ENCODE measurements at places on chromosomes 5 and 9.

GRCh38 chr9:82882748-82883147 is 180.2 kb downstream of the RASEF start:
- DNase-seq, result no peak

DNA sequence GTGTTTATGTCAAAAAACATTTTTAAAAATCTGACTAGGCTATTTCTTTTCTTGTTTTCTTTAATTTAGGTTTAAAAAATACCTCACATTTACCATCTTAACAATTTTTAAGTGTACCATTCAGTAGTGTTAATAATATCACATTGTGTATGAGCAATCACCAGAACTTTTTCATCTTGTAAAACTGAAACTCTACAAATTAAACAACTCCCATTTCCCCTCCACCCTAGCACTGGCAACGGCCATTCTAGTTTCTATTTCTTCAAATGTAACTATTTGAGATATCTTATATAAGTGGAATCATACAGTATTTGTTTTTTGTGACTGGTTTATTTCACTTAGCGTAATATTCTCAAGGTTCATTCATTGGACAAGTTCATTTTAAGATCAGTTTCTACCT is 27.7 kb downstream of the PLCXD3 start:
- DNase-seq, result no peak

GRCh38 chr9:113935677-113936380 is 59.7 kb downstream of the ZNF618 start:
- no peak for DNase-seq

- DNase-seq, result no peak
Measured at GRCh38 chr9:127035948-127036347, 86.5 kb downstream of the ANGPTL2 start.

GRCh38 chr5:126624534-126624933 is 23.8 kb downstream of the PHAX start:
- DNase-seq, result no peak

GRCh38 chr5:54844905-54845566 is 140.4 kb downstream of the ESM1 start:
- no peak for DNase-seq

- DNase-seq, result no peak
Measured at GRCh38 chr9:120921661-120922181, 4.9 kb downstream of the TRAF1 start.

GRCh38 chr5:172223901-172224873 is 30.2 kb downstream of the EFCAB9 start:
- no peak for DNase-seq

GRCh38 chr9:134630393-134630790 is 11.2 kb upstream of the COL5A1 start:
- no peak for DNase-seq

GRCh38 chr5:73544429-73545402 is 20.7 kb downstream of the ANKRA2 start:
- no peak for DNase-seq

DNA sequence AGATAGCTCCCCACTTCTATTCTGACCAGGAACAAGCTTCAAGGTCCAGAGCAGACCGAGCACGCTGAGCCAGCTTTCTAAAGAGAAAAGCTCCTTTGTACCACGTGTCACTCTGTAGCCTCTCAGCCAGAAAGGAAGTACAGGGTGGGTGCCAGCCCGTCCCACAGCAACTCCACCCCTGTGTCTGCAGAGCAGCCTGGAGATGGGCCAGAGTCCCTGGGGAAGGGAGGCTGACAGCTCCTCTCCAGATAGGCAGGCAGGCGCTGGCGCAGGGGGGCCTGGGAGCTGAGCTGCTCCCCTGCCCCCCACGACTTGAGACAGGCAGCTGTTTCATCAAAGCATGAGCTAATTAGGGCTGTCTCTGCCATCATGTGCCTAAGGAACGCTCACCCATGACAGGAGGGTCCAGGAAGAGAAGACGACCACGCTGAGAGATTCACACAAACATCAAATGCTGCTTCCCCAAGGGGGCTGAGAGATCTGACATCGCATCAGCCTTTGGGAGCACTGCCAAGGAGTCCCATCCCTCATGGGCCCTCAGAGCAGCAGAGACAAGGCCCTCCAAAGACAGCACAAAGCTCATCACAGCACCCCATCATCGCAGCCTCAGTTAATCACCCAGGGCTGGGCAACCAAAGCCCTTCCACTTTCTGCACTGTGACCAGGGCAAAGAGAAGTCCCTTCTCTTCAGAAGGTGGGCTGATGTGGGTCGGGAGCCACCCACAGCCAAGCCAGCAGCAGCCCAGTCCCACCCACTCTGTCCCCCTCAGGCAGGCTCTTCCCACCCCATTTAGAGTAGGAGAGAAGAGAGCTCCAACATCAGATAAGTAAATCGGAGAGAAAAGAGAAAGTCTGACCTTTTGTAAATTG is 78.5 kb upstream of the LRRTM2 start:
- DNase-seq, result no peak

GRCh38 chr9:15308511-15308910 is 1.5 kb upstream of the TTC39B start:
- no peak for DNase-seq

DNA sequence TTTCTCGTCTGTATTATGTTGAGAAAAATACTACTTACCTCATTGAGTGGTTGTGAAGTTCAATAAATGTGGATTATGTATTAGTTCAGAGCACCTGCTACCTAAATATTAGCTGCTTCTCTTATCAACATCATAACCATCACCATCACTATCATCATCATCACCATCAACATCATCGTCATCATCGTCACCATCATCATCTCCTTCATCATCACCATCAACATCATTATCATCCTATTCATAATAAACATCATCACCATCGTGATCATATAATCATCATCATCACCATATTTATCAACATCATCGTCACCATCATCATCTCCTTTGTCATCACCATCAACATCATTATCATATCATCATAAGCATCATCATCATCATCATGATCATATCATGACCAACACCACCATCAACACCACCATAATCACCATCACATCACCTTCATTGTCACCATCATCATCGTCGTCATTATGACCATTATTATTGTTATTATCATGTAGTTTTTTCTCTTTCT is 181.0 kb upstream of the ADCY2 start:
- no peak for DNase-seq

GRCh38 chr9:81588148-81588871 is 101.0 kb downstream of the TLE1 start:
- DNase-seq, result no peak

- no peak for DNase-seq
Measured at GRCh38 chr9:61673247-61673646, 483.4 kb downstream of the SPATA31A7 start.

DNA sequence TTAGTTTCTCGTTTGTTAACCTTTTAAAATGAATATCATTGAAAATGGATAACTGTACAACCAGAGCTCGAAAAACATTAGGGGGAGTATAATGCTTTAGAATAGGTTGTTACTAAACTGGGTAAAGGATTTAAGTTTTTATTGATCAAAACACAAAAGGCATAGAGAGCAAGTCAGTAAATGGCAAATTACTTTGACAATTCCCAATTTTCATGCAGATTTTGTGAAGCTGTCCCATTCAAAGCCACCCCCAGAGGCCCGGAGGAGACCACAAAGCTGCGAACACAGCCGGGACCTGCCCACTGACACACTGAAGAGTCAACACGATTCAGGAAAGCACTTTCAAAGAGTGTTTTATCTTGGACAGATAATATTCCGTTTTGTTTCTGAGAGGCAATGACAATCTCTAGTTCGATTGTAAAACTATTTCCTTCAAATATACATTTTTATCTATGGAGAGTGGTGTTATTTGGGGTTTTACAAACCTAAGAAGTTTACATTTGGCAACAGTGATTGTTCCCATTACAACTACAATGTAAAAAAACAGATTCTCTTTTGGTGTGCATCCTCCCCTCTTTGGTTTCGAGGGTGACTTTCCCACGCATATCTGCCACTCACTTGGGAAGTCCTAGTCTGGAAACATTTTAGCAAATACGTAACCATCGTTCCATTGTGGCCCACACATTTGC is 182.6 kb upstream of the TBCA start:
- no peak for DNase-seq

DNA sequence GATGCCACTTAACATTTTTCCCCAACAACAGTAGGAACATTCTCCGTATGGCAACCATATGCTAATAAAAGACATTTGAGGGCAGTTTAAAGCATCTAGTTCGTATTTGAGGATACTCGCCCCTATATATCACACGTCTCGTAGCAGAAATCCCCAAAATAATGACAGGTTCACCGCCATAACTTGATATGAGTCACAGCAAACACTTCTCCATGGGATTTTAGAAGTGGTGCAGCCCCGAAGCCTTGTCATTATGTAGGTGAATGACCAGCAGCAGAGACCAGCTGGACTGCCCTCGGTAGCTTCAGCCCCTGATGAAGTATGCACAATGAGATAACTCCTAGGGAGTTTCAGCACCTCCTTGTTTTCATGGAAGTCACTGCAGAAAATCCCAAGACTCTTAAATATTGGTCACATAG is 2.0 kb downstream of the CTNND2 start:
- no peak for DNase-seq

- no peak for DNase-seq
Measured at GRCh38 chr9:107249131-107249533, 33.9 kb upstream of the RAD23B start.

- no peak for DNase-seq
Measured at GRCh38 chr5:118646917-118647316, 341.4 kb downstream of the DTWD2 start.

GRCh38 chr5:88979244-88979643 is 96.3 kb upstream of the MEF2C start:
- DNase-seq, result no peak

DNA sequence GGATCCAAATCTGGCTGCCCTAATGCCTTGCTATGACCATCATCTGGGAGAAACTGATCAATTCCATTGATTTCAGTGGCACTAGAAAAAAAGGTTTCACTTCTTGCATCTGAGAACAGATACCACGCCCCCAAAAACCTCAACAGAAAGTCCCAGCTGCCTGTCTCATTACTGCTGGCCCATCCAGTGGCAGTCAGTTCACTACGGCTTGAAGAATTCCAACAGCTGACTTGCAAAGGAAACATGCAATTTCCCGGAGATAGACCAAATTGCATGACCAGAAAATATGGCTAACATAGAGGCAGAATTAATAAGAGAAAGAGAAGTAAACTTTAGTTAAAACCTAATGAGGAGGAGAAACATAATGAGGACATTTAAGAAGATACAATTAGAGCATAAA is 48.6 kb downstream of the UGCG start:
- no peak for DNase-seq

- no peak for DNase-seq
Measured at GRCh38 chr5:168951769-168952168, 349.2 kb downstream of the SLIT3 start.

- DNase-seq, result no peak
Measured at GRCh38 chr5:123997462-123998215, 485.7 kb downstream of the CSNK1G3 start.

DNA sequence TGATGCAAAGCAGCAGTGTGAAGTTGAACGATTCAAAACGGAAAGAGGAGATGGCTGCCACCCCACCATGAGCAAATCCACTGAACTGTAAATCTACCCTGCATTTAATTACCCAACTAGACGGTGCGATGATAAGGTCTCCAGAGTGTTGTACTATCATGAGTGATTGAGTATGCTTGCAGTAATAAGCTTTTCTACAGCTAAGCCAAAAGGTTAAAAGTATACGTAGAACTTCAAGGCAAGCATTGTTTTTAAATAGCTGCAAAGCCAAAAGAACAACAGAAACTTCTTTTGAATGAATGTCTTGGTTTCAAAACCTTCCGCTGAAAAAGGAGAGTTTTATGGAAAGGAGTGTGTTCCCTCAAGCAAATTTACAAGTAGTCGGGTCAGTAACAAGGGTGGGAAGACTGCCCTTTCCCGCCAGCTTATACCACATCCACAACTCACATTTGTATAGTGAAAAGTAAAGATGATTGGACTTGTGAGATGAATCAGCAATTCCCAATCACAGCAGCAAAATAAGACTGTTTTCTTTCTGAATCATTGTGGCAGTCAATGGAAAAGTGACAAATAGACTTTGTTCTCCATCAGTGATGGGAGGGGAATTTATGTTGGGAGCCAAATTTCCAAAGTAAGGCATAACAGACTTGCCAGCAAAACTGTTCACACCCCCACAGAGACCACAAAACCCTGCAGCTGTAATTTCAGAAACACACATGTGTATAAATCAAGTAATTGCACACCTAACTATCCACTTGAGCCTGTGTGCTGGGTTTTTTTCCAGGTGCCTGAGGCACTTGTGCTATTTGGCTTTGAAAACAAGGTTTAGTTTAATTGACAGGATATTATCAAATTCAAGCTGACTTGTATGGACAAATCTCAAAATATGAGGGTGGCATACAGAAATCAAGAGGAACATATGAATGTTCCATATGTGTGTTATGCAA is 407.7 kb upstream of the GRAMD2B start:
- DNase-seq, result no peak

- no peak for DNase-seq
Measured at GRCh38 chr9:87684627-87685219, 41.2 kb upstream of the CTSL start.

GRCh38 chr5:178313316-178313715 is 80.7 kb upstream of the PHYKPL start:
- no peak for DNase-seq

DNA sequence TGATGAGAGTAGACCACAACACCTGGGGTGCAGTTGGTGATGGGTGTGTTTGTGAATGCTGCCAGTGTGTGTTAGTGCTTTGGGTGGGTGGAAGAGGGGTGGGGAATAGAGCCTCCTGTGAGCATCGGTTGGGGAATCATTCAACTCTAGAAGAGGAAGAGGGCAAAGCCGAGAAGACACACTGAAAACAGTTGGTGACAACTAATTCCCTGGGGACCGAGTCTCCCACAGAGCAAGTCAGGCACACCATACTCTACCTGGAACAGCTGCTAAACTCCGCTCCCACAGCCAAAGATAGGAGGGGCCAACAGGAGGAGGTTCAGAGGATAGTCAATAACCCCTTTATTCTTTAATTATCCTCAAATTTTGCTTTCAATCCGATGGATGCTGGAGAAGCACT is 1.6 kb upstream of the ARHGEF39 start:
- DNase-seq, result no peak

DNA sequence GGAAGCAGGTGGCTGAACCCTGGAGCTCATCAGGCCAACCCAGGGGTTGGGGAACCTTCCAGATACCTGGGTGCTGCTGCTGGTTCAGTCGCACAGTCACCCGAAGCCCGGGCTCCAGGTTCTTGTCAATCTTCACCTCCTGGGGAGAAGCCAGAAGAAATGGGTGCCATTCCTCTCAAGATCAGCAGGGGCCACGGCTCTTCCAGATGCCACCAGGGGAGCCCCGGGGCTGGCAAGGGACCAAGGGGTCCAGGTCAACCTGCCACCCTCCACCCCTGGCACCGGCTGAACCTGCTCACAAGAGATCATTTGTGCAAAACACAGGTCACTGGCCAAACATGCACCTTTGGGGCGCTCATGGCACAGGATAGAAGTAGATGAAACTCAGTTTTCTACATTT is 4.7 kb downstream of the SPOUT1 start:
- no peak for DNase-seq

DNA sequence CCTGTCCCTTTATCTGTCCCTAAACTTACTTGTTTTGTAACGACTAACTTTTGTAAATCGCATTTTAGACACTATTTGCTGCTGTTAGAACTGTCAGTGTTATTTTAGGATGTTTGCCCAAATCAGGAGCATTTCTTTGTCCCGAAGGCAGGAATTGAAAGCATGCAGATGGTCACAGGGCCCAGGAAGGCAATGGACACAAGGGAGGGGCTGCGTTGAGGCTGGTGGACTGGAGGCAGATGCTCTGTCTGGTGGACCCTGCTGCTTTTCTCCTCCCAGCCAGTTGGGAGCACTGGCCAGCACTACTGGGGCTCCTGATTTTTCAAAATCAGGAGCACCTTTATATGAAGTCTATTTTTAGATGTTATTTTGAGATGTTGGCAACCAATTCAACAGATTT is 31.7 kb downstream of the DOCK2 start:
- DNase-seq, result no peak

Data from activated CD8-positive, alpha-beta memory T cell treated with anti-CD3 and anti-CD28 coated beads for 4 hours (primary cell).